ENCODE measurements at places on chromosomes 12 and 14.

DNA sequence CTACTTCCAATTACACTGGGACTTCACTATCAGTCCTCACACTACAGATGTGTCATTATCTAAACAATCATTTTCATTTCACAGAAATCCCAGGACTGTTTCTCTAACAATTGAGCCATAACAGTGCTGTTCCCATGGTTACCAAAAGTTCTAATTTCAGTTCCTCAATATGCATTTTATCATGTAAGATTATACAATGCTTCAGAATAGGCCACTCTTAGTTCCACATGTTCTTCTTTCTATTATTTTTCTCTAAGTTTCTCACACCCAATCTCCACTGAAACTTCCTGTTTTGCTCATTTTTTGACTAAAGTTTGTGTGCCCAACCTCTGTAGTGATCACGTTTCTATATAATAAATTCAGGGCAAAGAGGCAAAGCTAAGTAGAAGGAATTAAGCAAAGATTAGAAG lies 185.8 kb downstream of the DUSP6 start:
- DNase-seq: no peak

DNA sequence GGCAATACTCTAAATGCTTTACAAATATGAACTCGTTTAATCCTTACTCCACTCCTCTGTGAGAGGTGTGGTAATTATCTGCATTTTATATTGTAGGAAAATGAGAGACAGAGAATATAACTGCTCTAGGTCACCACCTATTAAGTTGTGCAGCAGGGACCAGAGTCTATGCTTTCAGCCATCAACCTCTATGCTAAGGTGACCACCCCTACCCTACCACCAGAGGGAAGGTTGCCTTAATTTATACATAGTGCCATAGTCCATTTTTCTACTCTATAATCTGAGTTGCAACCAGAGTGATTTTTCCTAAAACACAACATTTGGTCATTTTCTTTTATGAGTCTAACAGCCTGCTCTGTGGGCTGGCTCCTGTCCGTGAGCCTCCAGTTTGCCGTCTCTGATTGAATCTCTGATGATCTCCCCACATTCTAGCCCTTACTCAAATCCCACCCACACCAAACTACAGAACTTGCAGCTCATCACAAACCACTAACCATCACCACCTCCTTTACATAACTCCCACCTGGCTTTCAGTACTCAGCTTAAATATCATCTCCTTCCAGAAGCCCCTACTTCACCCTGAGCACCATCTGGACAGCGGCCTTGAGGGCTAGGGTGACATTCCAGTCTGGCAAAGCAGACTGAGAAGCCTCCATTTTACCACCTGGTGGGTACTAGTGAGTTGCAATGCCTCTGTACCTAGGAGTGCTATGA lies 126.6 kb downstream of the PPM1H start:
- no peak for DNase-seq

DNA sequence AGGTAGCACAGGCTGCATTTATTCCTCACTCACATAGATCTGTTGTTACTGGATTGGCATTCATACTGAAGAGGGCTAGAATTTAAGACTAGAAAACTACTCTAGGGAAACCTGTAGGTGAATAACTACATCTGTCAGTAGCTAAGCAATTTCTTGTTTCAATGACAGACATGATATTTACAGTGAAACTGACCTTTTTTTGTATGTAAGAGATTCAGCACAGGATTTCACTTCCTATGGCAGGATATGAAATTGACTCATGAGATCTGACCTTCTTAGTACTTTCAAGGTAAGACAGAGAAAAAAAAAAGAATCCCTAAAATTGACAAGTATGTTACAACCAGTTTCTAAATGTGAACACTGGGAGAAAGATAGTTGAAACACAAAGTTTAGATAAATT lies 189.8 kb upstream of the SLC16A7 start:
- DNase-seq: no peak

- DNase-seq: no peak
Measured at GRCh38 chr14:100065111-100065871, at the start of gene EVL. Gene EVL, plus strand, starts transcription at chr14:100065422. Its CDS starts 79 bp downstream, at chr14:100065501.

- DNase-seq: no peak
Measured at GRCh38 chr14:91327661-91328312, 83.3 kb upstream of the GPR68 start.

DNA sequence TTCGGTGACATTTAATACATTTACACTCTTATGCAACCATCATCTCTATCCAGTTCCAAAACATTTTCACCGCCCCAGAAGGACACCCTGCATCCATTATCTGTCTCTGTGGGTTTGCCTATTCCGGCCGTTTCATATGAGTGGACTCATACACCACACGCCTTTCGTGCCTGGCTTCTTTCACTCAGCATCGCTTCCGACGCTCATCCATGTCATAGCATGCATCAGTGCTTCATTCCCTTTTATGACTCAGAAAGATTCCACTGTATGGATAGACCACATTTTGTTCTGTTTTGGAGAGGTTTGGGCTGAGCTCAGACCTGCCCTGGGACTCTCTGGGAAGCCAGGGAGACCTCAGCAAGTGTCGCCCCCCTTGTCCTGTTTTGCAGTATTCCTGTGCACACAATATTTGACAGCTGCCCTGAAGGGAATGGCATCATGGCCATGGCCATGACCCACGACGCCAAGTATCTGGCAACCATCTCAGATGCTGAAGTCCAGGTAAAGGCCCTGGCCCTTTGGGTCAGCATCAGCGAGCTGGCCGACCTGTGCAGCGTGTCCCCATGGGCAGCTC lies 23.8 kb downstream of the CFAP251 start:
- peak; percentile 43 for DNase-seq

DNA sequence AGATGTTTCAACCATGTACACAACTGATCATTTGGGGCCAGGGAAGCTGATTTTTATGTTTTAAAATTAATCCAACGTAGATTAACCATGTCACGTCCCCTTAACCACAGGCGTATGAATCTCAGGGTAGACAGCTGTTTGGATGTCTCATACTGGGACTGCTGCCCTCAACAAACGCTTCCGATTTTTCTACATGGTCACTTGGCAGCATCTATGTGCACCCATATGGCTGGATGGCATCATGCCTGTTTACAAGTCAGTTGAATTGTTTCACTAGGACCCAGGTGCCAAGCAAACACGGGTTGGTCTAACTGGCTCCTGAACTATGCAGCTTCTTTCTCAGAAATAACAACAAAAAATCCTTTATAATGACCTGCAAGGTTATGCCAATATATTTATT lies 393.8 kb downstream of the NPAS3 start:
- DNase-seq: no peak

DNA sequence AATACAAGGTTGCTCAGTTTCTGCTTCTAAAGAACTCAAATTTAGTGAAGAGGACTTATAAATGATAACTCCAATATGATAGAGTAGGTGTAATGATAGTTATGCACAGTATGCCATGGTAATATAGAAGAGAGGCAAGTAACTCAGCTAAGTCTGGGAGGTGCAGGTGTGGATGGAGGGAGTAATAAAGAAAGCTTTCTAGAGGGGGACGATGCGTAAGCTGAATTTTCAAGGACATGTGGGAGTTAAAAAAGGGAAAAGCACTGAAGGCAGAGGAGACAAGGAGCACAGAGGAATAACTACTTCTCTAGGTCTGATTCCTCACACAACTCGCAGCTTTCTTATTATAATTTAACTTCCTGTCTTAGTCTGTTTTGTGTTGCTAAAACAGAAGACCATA lies 49.1 kb upstream of the ZDHHC17 start:
- no peak for DNase-seq

DNA sequence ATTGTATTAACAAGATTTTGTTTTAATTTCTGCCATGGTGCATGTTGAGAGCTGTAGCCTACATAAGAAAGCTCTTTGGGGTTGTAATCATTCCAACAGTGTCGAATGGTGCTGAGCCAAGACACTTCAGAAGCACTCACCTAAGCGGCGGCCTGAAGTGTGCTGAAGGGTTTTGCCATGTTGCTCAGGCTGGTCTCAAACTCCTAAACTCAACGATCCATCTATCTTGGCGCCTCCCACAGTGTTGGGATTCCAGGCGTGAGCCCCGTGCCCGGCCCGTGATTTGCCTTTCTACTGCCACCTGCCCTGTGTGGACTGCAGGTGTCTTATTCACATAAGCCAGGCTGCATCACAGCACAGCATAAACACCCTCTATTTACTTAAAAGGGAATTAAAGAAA lies 48.9 kb downstream of the AMN start:
- no peak for DNase-seq

DNA sequence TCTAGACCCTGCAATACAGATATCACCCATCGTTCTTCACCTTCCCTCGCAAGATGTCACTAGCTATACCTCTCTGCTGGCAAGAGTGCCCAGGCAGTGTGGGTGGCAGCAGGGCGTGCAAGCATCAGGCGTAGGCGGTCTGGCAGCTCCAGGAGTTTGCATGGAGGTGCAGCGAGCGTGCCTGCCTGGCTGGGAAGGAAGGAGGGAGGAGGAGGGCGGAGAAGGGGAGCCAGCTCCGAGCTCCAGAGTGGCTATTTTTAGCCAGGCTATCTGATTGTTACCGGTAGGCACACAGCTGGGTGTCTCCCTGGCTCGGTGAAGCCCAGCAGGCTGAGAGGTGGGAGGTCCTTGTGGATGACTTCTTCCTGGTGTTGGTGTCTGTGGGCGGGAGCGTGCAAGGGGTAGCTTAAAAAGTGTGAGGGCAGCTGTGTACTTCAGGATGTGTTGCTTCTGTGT lies 6.2 kb downstream of the FOXJ2 start:
- no peak for DNase-seq

DNA sequence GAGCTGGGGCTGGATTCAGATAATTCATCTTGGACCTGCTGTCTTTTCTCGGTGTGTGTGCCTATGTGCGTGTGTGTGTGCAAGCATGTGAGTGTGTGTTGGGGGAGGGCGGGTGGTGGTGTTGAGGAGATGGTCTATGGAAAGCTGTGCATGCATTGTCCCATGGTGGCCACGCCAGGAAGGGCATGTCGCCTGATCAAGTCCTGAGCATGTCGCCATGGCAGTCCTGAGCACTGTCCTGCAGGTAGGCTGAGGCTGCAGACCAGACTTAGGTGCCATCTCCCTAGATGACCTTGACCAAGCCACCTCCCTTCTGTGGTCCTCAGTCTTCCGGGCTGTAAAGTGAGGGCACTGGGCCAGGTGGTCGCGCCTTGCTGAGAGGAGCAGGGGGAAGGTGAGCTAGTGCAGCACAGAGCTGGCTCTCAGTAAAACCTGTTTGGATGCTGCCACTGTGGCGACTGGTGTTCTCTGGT lies 81.4 kb downstream of the PAPOLA start:
- DNase-seq: no peak

GRCh38 chr12:109473006-109473405 lies 4.1 kb downstream of the KCTD10 start:
- no peak for DNase-seq

DNA sequence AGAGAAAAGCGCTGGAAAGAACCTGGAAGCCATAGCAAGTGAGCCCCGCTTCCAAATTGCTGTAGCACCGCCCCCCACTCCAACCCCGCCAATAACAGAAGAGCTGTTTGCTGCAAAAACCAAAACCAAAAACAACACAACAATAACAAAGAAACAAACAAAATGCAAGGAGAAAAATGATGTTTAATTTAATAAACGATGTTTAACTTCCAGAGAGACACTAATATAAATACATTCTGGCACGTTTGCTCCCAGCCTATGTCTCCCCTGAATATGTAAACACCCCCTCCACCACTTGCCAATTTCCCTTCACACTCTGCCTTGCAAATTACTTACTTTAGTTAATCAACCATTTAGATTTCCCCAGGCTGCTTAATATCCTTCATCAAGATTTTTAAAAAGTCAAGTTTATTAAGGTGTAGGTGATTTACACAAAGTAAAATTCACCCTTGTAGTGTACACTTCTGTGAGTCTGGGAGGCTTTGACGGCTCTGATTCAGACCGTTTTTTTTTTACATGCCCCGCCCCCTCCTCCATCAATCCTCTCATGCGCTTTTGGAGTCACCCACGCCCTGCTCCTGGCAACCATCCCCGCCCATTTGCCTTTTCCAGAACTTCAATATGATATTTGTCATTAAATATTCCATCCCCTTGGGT lies 482 bp upstream of the IFI27L2 start:
- peak; percentile 79 for DNase-seq

GRCh38 chr12:132354211-132354981 lies 25.0 kb upstream of the GALNT9 start:
- DNase-seq: no peak

DNA sequence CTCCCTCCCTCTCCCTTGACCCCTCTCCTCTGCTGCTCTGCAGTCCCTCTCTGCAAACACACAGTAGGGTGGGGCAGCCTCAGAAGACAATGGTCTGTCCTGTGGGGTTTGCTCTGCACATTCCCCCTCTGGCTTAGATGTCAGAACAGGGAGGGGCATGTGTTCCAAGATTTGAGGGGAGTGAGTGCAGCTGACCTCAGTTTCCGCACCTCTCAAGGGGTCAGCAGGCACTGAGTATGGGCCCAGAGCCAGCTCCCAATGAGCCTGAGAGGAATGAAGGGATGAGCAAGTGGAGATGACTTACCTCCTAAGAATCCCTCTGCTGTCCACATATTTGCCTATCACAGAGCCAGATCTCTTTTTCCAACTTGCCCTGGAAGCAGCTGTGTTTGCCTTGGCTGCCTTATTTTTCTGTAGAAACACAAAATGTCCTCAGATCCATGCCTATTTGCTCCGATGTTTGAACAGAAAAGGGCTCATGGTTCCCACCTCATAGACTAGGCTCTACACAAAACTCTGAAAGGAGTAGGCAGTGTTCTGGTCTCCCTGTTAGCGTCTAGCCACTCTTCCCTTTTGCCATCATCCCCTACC lies 111.4 kb downstream of the CRACR2A start:
- no peak for DNase-seq

DNA sequence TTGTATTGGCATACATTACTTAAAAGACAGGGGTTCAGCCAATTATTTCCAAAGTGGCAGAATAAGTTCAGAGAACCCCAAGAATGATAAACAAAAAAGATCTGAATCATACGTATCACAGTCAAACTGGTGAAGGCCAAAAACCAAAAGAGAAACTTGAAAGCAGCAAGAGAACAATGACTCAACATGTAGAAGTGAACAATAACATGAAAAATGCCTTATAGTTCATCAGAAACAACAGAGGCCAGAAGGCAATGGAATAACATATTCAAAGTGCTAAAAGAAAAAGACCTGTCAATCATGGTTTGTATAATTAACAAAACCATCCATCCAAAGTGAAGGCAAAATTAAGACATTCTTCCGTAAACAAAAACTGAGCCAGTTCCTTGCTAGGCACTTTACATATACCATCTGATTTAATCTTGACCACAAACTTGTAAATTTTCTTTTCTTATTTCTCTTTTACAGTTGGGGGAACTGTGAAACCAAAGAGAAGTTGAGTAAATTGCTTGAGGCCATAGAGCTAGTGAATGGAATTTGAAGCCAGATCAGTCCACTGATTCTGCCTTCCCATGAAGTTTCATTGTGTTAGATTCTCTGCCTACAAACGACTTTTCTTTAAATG lies 232.1 kb upstream of the SEL1L start:
- DNase-seq: no peak

Data from mesenteric fat pad (tissue), 1 donor.